NCI-H1417 treated with DMSO at 0.1 percent for 48 hours (cell line): ENCODE measurements at places on chromosomes 7 and 10.

DNA sequence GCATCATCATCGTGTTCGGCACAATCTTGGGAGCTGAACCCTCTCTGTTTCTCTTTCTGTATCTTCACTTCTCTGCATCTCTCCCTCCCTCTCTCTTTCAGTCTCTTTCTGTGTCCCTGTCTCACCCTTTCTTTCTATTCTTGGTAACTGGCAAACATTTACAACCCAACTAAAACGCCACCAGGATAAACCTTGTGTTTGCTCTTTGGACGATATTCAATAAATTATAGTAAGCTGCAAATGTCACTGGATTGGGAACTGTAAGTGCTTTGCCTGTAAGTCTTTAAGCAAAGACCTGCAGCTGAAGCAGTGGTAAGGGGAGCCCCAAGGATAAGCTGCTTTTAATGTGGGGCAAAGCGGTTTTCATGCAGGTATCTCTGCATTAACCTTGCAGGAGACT is 558.0 kb upstream of the MKI67 start:
- no peak for DNase-seq

DNA sequence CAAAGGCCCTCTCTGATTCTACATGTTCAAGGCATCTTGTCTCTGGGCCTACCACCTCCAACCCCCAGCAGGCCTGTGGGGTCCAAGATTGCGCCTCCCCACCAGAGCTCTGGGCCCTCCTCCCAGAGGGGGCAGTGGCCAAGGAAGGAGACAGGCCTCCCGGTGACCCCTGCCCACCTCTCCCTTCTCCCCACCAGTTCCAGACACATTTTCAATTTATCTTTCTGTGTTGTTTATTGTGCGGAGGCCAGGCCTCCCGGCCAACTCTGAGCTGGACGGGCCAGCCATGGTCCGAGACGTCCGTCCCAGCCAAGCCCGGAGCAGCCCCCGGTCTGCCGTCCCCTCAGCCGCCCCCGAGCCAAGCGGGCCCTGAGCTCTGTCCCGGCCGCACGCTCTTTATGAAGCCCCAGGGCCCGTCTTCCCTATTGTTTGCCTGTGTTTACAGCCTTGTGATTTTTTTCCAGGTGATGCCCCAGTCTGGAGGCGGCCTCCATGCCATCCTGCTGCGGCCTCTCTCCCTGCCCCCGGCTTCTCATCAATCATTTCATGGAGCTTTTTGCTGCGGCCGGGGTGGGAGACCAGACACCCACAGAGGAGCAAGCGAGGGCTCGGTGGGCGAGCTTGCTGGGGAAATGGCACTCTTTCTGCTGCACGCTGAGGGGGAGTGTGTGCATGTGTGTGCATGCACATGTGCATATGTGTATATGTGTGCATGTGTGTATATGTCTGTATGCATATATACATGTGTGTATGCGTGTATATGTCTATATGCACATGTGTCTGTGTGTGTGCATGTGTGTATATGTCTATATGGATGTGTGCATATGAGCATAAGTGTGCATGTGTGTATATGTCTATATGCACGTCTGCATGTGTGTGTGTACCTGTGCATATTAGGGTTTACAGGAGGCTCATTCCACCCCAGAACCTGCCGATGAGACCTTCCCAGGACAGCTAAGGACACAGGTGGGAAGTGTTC is 52.7 kb upstream of the ELN start:
- no peak for DNase-seq

- no peak for DNase-seq
Measured at GRCh38 chr7:25329815-25330214, 101.5 kb upstream of the NPVF start.

DNA sequence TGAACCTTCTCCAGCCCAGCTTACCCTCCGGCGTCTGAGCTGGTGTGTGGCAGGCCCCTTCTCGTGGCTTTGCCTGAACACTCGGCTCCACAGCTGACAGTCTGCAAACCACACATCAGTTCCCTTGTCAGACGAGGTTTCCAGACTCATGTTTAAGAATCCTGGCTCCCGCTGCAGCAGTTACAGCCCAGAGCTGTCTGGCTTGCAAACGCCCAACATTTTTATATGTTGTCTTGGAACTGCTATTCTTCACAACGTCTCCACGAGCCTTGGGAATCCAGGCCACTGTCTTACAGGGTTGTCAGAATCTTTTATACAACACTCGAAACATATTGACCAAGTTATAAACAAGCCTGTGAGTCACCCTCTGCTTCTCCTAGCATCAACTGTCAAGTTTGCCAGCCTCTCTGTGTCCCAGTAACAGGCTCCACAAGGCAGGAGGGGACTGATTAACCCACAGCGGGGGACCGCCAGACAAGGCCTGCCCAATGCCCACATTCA is 68.1 kb downstream of the TNS3 start:
- DNase-seq = no peak

- no peak for DNase-seq
Measured at GRCh38 chr10:94366382-94366781, 3.6 kb upstream of the NOC3L start.

DNA sequence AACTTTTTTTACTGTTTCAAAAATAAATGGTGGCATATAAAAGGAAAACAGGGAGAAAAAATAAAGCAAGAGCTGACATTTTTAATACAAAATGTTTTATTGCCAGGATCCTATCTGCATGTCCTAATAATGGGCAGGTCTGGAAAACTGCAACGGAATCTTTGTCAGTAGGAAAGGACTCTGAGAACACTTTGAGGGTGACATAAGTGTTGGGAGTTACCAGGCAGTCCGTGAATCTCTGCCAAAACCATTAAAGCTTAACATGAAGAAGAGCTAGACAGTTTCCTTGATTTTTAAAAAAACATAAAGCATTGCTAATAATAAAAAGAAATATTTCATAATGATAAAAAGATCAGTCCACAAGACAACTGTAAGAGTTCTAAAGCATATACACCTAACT is 80.7 kb downstream of the AGMO start:
- no peak for DNase-seq

- DNase-seq = no peak
Measured at GRCh38 chr7:45387837-45388236, 186.3 kb upstream of the ADCY1 start.

- no peak for DNase-seq
Measured at GRCh38 chr10:27134371-27134770, 19.8 kb downstream of the YME1L1 start.

GRCh38 chr10:50397312-50398140 is 146.2 kb upstream of the ASAH2 start:
- no peak for DNase-seq

GRCh38 chr7:100215895-100216294 is 3.9 kb upstream of the PVRIG start:
- no peak for DNase-seq

GRCh38 chr7:102834999-102835398 is 77.8 kb upstream of the LRRC17 start:
- no peak for DNase-seq

GRCh38 chr7:73698410-73698809 is 15.0 kb downstream of the BUD23 start:
- no peak for DNase-seq

- no peak for DNase-seq
Measured at GRCh38 chr10:5665373-5666007, 905 bp downstream of the ASB13 start.

GRCh38 chr10:98242823-98243222 is 25.2 kb downstream of the LOXL4 start:
- DNase-seq = no peak

GRCh38 chr7:44966731-44967538 is 11.9 kb downstream of the MYO1G start:
- DNase-seq = no peak

- no peak for DNase-seq
Measured at GRCh38 chr10:31013331-31013730, 18.3 kb downstream of the ZNF438 start.

GRCh38 chr7:44101966-44102845 is 1.9 kb upstream of the AEBP1 start:
- no peak for DNase-seq

DNA sequence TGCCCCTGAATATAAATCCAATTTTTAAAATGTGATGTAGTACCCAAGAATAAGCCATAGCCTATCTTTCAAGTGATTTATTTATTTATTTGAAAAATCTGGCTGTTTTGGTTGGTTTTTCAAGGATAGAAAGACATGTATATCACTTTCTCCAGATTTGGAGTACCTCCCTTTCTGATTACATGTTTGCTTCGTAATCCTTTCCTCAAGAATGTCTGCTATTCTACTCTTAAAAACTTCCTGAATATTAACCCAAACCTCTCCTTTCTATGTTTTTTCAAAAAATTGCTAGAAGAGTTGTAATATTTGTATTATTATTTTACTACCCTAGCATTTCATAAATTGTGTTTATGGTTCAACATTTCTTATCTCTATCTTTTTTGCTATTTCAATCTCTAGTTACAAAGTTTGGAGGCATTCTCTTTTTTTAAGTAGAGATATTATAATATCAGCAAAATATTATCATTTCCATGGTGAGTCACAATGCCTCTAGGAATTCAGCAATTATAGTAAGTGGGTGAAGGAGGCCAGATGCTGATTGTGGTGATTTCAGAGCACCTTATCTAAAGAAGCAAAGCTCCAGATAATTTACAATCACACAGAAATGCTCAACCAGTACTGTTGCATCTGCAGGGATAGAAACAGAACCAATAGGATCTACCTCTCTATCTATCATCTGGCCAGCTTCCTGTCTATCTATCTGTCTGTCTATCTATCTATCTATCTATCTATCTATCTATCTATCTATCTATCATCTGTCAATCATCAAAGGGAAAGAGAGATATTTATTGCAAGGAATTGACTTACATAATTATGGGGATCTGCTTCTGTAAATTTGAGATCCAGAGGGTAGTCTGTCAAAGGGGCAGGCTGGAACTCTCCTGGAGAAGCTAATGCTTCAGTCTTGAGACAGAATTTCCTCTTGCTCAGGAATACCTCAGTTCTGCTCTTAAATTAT is 412.5 kb upstream of the SEMA3C start:
- no peak for DNase-seq

- no peak for DNase-seq
Measured at GRCh38 chr7:149494738-149495368, 2.8 kb downstream of the ZNF746 start.

DNA sequence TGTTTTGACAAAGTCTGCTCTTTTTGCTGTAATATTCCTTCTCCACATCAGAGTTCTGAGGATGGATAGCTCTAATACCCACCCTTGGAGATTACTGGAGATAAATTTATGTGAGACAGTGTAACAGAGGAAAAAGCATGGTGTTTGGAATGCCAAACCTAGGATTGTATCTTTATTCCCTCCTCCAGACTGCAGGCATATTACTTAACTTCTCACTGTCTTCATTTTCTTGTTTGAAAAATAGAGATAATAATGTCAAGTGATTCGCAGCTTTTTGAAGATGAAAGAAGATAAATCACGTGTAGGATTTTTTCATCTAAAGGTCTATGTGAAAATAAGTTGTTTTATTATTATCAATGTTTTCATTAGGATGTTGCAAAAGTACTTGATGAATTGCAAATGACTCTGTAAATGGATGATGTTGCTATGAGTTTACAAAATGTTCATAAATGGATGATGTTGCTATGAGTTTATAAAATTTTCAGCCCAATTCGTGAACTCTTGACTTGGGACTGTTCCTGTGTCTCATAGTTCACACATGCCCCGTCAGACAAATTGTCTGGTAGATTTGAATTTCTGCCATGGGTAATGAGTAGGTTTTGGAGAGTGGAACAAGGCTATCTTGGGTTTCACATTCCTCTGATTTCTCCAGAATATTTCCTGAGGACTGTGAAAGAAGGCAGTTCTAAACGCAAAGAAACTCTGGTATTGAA is 113.1 kb upstream of the IGFBP3 start:
- no peak for DNase-seq

DNA sequence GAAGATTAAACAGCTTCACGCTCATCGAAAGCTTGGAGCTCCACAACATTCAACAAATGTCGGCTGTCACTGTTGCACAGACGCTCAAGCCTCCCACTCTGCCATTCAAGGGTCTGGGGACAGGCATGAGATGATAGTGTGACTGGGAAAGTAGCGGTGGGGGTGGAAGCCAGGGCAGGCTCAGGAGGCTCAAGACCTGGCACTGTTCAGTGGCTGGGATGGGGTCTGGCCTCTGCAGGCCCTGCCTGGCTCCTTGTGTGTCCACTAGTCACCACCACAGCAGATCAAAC is 13.5 kb upstream of the GTPBP4 start:
- no peak for DNase-seq

- DNase-seq = no peak
Measured at GRCh38 chr10:96136810-96137209, 6.7 kb downstream of the ZNF518A start.

GRCh38 chr10:71629131-71629530 is 90.4 kb downstream of the C10orf105 start:
- DNase-seq = no peak

- DNase-seq = no peak
Measured at GRCh38 chr10:96850825-96851224, 18.7 kb downstream of the LCOR start.

- DNase-seq = no peak
Measured at GRCh38 chr7:98168181-98168903, 42.9 kb upstream of the BHLHA15 start.

GRCh38 chr10:108490944-108491343 is 1326.4 kb upstream of the SORCS1 start:
- DNase-seq = no peak

- DNase-seq = no peak
Measured at GRCh38 chr7:112147793-112148361, 58.3 kb downstream of the DOCK4 start.

- DNase-seq = no peak
Measured at GRCh38 chr10:86798611-86799010, 42.2 kb downstream of the BMPR1A start.

DNA sequence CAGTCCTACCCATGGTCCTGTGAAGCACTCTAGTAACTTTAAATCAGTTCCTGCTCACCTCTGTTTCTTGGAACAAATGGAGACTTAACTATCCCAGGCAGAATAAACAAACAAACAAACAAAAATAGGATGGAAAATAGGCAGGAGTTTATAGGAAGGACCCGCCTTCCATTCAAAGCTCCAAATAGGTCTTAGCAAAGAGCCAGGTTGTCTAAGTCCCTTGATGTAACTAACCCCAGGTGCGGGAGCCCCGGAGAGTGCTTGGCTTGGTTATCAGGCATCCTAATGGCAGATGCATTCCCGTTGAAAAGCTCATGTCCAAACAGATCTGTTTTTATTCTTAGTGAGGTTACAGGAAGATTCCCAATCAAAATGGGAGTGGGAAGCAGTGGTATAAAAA is 2.2 kb downstream of the IFIT2 start:
- no peak for DNase-seq

- DNase-seq = no peak
Measured at GRCh38 chr10:119373294-119374102, 166.1 kb downstream of the GRK5 start.

DNA sequence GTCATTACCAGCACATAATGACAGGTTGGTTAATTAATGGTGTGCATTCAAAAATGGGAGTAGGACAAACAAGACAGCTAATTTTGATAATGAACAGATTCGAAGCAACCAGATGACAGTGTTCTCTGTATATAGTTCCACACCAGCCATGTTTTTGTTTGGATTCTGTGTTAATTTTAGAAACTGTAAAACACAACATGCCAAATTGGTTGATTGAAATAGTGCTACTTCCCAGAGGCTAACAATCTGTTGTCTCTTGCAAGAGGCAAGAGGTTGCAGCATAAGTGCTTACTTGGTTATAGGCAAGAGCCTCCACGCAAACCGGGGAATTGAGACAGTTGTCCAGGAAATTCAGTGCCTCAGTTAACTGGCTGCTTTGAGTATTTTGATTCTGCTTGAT is 170.2 kb upstream of the HABP2 start:
- no peak for DNase-seq
